ENCODE measurements at places on chromosomes 4 and X. TPM values are rescaled to one million over a fixed set of nuclear protein-coding genes. Genes with fewer than 3 reads are reported as not detected.

The TNIP2 gene
- 31.8 TPM for total RNA-seq

The NEUROG2 gene
- total RNA-seq: not detected

DNA sequence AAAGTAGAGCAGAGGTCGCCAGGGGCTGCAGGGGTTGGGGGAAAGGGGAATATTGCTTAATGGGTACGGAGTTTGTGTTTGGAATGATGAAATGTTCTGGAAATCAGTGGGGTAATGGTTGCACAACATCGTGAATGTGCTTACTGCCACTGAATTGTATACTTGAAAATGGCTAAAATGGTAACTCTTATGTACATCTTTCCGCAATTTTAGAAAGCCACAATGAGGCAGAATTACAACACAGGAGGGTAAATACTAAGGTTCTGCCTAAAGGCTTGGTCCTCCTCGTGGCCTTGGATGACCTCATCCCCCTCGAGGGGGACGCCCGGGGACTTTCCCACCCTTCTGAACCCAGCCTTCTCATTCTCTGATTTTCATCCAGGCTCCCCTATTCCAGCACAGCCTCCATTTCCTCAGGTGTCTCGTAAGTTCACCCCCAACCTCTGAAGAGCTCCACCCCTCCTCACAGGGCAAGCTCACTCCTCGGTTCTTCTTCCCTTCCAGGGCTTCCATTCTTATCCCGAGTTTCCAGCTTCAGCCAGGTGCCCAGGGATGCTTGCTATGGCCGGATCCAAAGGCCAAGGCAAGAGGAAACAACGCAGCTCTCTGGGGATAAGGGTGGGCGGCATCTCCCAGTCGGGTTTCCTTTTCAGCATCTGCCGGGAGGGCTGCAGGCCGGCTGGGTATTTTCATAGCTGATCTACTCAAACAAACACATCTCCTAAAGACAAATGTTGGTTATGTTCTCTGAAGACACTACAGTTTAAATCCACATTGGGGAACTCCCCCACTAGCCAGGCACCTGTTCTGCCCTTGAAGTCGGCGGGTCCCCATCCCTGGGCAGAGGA is 71.3 kb upstream of the ACSL1 start:
- H3K27me3 ChIP-seq: no peaks in the 10 kb centered on the region
- H3K4me1 ChIP-seq: peaks cover 5% of the 10 kb centered on the region
- DNase-seq: no peak
- no peak overlapping the region for H3K27ac ChIP-seq
- H3K4me3 ChIP-seq: no peak overlapping the region

The GLRA3 gene
- total RNA-seq: not detected

The TRPC5OS gene
- total RNA-seq: not detected

- DNase-seq: no peak
- H3K27me3 ChIP-seq: no peaks in the 10 kb centered on the region
- H3K4me1 ChIP-seq: no peaks in the 10 kb centered on the region
- H3K36me3 ChIP-seq: no peaks in the 10 kb centered on the region
- no peak overlapping the region for H3K27ac ChIP-seq
Measured at GRCh38 chr4:110139111-110139510, 59.3 kb downstream of the ELOVL6 start.

The ADH1B gene
- total RNA-seq: 60.2 TPM

GRCh38 chr4:16231570-16232245 is 5.4 kb upstream of the TAPT1 start:
- DNase-seq: no peak
- H3K36me3 ChIP-seq: no peaks in the 10 kb centered on the region
- peak overlapping the region; percentile 36 for H3K4me3 ChIP-seq
- peaks cover 16% of the 10 kb centered on the region for H3K4me1 ChIP-seq
- H3K27me3 ChIP-seq: no peaks in the 10 kb centered on the region
- H3K27ac ChIP-seq: no peak overlapping the region

- no peak overlapping the region for H3K4me3 ChIP-seq
- H3K27ac ChIP-seq: no peak overlapping the region
- no peaks in the 10 kb centered on the region for H3K36me3 ChIP-seq
Measured at GRCh38 chr4:85703096-85703495, 228.1 kb downstream of the ARHGAP24 start.

The HMX1 gene
- not detected for total RNA-seq

- H3K36me3 ChIP-seq: no peaks in the 10 kb centered on the region
- no peaks in the 10 kb centered on the region for H3K27me3 ChIP-seq
- H3K4me1 ChIP-seq: no peaks in the 10 kb centered on the region
- no peak overlapping the region for H3K27ac ChIP-seq
- H3K4me3 ChIP-seq: no peak overlapping the region
Measured at GRCh38 chr4:61443813-61444510, 243.8 kb downstream of the ADGRL3 start.

The LANCL3 gene
- total RNA-seq: 0.27 TPM

- peaks cover 68% of the 10 kb centered on the region for H3K4me1 ChIP-seq
- peaks cover 37% of the 10 kb centered on the region for H3K36me3 ChIP-seq
- H3K27ac ChIP-seq: peak overlapping the region; percentile 86
- DNase-seq: peak; percentile 53
- H3K27me3 ChIP-seq: no peaks in the 10 kb centered on the region
Measured at GRCh38 chr4:87108142-87108546, 112.3 kb downstream of the KLHL8 start.

DNA sequence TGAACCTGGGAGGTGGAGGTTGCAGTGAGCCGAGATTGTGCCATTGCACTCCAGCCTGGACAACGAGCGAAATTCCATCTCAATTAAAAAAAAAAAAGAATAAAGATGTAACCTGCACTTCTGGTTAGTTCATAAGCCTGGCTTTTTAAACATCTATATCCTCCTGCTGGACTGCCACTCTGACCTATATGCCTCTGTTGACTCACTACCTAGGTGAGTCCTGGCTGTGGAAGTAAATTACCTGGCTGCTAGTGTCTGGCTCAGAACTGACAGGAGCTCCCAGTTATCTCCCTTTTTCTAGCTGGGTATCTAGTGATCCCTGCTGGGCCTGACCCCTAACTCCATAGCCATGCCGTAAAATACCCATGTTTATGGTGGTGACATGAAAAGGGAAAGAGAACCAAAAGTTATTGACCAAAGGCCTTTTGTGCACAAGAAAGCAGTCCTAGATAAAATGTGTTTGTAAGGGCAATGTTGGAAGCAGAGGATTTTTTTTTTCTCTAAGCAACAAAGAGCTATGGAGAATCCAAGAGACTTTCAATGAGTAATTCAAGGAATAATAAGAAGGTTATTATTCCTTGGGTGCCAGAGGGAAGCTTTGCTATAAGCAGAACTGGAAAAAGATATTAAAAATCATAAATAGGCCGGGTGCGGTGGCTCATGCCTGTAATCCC is 10.4 kb upstream of the G3BP2 start:
- no peak overlapping the region for H3K27ac ChIP-seq
- no peaks in the 10 kb centered on the region for H3K36me3 ChIP-seq
- no peaks in the 10 kb centered on the region for H3K27me3 ChIP-seq
- DNase-seq: no peak
- peaks cover 18% of the 10 kb centered on the region for H3K4me1 ChIP-seq

The CAMK2D gene
- total RNA-seq: 83.8 TPM

GRCh38 chr4:14524276-14524675 is 478.0 kb upstream of the CPEB2 start:
- H3K36me3 ChIP-seq: no peaks in the 10 kb centered on the region
- no peaks in the 10 kb centered on the region for H3K4me1 ChIP-seq
- no peak overlapping the region for H3K27ac ChIP-seq
- H3K4me3 ChIP-seq: no peak overlapping the region

- no peak for DNase-seq
- no peak overlapping the region for H3K4me3 ChIP-seq
- H3K27me3 ChIP-seq: no peaks in the 10 kb centered on the region
Measured at GRCh38 chrX:76815754-76816153, 388.2 kb downstream of the MAGEE1 start.
